ENCODE measurements at places on chromosomes 1 and 21.

DNA sequence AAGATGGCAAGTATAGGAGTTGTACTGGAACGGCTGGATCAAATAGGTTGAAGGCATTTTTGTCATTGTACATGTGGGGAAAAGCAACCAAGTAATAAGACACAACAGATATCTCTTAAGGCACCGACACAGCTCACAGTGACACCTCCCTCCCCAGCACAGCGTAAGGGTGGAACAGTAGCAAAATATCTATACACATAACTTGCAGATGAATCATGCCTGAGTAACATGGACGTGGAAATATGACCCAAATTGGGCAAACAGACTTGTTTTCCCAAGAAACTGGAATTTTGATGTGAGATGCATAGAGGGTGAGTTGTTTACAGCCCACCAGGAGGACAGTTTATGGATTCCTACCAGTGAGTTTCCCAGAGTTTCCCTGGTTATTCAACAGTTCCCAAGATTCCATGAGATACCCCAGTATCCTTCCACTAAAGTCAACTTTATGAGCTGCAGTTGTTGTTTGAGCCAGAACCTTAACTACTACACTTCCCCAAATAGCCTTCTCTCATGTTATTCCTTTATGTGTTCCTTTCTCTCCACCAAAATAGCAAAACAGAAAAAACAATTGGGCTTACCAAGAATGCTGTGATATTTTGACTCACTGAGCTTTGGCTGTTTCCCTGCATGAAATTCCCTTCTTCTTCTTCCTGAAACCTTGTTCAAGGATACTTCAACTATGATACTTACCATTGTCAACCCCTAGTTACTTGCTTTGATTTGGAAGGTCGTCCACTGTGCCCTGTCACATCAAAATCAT, 7.1 kb upstream of the DR1 start:
- DNase-seq, result no peak

GRCh38 chr1:175875556-175875955, 132.2 kb upstream of the TNR start:
- no peak for DNase-seq

DNA sequence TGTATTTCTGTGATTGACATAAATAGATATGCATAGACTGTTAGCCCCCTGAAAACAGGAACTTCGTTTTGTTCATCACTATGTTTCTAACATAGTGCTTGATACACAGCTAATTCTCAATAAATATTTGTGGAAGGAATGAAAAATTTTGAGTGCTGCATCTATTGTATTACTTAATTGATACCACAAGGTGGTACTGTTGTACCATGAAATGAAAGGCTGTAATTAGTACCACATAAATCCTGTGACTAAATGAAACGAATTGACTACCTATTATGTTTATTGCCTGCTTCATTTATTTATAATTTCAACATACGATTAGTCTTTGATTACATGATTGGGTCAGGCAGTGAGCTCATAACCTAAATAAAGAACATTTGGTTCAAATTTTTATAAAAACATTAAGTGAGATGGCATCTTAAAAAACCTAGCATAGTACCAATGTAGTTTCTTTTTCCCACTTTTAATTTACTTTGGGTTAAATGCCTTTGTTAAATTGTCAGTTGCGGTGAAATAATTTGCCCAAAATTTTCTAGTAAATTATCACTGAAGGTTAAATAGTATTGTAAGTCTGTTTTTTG, 15.0 kb upstream of the TGFB2 start:
- DNase-seq, result no peak

GRCh38 chr1:92951141-92951582, 10.1 kb downstream of the DIPK1A start:
- no peak for DNase-seq

DNA sequence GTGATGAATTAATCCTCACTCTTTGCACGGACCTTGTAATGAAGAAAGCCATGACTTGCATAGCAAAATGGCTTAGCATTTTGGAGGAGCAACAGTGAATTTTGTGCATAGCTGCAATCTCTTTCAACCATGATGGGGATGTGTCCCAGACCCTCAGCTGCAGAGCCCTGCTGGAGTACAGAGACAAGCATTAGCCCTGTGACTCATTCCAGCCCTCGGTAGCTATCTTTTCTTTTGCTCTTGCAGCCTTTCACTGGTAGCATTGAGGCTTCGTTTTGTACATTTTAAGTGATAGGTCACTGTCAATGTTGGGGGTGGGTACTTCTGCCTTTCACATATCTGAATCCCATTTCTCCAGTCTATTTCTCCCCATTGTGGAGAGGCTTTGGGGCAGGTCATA, 58.4 kb downstream of the SLC35F3 start:
- no peak for DNase-seq

DNA sequence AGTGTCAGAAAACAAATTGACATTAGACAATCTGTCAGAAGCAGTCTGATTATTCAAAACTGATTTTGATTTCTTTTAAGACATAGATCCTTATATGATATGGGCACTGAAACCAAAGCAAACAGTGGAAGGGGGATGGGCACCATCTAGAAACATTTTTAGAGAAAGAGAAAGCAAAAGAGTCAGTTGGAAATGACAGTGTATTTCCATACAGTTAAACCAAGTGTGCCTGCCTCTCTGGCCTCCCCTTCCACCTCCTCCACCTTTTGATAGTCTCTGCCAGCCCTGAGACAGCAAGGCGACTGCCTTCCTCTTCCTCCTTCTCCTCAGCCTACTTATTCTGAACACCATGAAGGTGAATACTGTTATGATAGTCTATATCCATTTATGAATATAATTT, 949.7 kb downstream of the AMY1C start:
- no peak for DNase-seq

- no peak for DNase-seq
Observed at GRCh38 chr1:225813214-225813964, 3.5 kb downstream of the EPHX1 start.

- no peak for DNase-seq
Observed at GRCh38 chr1:18949686-18950400, 6.6 kb downstream of the IFFO2 start.

GRCh38 chr1:35454176-35454575, 103.0 kb downstream of the KIAA0319L start:
- DNase-seq, result no peak

- DNase-seq, result no peak
Observed at GRCh38 chr1:65395887-65396612, 24.4 kb upstream of the LEPR start.

GRCh38 chr1:85626818-85627217, 46.3 kb downstream of the CCN1 start:
- DNase-seq, result no peak

GRCh38 chr1:3003941-3004270, 17.4 kb upstream of the ACTRT2 start:
- DNase-seq, result no peak

GRCh38 chr1:229093609-229094336, 177.1 kb upstream of the RAB4A start:
- no peak for DNase-seq

GRCh38 chr1:32536117-32536516, 3.1 kb upstream of the ZBTB8A start:
- no peak for DNase-seq

- DNase-seq, result no peak
Observed at GRCh38 chr1:80994934-80995333, 805.8 kb upstream of the ADGRL2 start.

DNA sequence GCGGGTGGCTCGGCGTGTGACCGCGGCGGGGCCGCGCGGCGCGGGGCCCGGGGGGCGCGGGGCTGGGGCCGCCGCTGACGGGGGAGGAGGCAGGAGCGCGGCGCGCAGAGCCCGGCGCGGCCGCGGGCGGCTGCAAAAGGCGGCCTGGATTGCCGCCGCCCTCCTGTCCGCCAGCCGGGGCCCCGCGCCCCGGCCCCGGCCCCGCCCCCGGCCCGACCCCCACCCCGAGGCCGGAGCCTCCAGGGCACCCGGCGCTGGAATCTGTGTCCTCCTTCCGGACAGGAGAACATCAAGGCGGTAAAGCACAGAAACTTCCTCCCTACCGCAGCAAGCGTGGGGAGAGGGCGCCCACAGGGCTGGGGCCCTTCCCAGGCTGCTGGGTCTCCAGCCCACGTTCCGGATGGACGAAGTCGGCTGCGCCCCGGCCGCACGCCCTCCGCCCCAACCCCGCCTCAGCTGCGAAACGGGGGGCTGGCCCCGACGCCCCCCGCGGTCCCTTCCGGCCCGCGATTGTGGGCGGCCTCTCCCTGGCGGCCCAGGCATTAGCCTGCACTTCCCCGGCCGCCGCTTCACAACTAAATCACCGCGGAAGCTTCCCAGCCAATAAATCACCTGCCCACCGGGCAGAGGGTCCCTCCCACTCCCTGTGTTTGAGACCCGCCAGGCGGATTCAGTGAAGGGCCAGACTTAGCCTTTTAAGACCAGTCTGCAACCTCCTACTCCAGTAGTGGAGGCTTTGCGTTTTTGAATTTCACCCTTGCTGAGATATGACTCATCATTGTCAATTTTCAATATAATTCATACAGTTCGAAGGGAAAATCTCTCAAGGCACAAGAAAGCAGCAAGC, 106.0 kb downstream of the SLC45A1 start:
- peak; percentile 51 for DNase-seq

- no peak for DNase-seq
Observed at GRCh38 chr1:5340560-5341130, 651.6 kb downstream of the NPHP4 start.

DNA sequence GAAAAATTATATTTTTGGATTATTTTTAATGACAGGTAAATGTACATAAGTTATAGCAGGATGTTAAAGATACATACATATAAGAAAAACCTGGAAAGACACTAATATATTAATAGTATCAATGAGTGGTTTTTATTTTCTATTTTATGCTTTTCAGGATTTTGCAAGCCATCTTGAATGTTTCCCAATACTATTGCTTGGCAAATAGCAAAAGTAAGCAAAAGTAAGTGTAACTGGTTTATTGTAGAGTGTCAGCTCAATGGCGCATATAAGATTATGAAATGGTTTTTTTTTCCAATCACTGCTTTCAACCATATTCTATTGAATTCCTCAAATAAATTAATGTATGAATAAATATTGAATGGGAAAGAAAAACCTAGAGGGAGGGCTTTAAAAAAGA, 36.4 kb downstream of the ZNF684 start:
- DNase-seq, result no peak

DNA sequence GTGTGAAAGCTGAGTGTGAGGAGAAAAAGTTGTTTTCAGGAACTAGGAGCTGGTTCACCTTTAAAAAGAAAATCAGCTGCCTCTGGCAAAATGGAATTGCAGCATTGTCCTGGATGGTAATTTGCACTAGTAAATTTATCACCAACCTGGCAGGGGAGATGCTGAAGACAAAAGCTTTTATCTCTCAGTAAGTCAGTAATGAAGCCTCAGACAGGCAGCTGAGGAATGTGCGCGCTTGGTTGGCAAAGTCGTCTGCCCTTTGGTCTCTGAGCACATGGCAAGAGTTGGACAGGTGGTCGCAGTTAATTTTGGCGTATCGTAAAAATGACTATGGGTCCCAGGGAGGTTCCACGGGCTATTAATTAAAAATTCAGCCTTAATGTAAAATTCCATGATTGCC, 131.9 kb downstream of the BACH1 start:
- DNase-seq, result no peak

GRCh38 chr21:33821503-33822322, 93.9 kb downstream of the ATP5PO start:
- DNase-seq, result no peak

- DNase-seq, result no peak
Observed at GRCh38 chr1:156682166-156682890, 5.1 kb upstream of the NES start.

DNA sequence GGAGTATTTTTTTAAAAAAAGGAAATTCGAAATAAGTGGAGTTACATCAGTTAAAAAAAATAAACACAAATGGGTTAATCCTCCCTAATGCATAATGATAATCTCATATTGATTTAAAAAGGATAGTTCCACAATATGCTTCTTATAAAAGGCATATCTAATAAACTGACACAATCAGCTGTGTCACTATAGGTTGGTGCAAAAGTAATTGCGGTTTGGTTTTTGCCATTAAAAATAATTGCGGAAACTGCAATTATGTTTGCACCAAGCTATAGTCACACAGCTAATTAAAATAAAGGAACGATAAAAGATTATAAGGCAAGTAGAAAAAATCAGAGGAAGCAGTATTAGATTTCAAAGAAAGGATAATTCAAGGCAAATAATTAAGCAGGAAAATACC, 21.0 kb upstream of the IFI44L start:
- no peak for DNase-seq

DNA sequence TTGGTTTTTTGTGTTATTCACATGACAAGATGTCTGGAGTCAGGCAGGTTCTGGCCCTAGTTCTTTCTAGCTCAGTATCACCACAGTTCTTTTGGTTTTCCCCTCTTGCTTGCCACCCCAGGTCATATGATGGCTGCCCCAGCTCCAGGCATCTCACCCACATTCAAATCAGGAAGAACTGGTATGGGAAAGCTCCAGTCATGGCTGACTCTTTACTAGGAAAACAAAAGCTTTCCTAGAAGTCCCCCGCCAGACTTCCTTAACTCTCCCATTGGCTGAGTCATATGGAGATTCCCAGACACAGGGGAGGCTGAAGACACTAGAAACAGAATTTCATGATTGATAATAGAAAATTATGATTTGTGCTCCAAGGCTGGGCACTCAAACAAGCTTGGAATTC, 22.1 kb upstream of the EYA3 start:
- no peak for DNase-seq

DNA sequence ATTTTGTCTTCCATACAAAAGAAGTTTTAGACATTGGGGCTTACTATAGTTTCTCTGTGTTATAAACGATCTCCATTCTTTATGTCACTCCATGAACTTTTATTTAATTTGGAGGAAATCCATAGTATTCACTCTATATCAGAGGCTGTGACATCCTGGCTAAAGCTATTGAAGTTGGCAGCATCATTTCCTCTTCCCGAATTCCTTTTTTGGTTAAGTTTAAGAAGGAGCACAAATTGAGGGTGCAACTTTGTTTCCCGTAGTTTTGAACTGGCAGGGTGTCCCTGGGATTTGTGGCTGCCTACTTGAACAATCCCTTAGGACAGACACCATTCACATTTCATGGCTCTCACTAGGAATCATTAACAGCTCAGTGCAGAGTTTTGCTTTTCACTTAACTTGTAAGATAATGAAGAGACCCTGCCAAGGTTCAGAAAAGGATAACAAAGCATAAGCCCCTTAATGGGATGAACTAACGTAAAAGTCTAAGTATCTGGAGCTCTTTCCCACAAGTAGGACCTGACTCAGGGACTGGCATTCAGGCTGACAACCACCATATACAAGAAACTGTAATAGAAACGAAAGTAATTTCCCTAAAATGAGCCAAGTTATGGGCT, 13.9 kb downstream of the S1PR1 start:
- DNase-seq, result no peak

- DNase-seq, result no peak
Observed at GRCh38 chr21:45330075-45330781, 42.5 kb upstream of the POFUT2 start.

DNA sequence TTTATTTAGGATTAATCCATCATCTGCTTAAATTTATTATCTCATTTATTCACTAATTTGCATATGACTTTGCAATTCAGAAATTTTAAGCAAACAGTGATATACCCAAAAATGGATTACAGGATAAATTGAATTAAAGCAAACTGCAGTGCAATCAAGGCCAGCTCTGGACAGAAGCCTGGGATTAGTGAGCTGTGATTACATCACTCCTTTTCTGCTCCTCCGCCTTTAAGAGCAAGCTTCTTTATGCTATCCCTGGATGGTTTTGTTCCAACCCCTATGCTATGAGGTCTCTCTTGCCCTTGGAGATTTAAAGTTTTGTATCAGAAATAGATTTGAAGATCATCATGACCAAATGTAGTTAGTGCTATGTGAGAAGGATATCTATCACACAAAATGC, 32.6 kb downstream of the GPR52 start:
- no peak for DNase-seq
